ENCODE measurements at places on chromosomes 16 and 17.

- DNase-seq, result no peak
Observed at GRCh38 chr17:64036198-64036922, 15.9 kb upstream of the ICAM2 start.

- DNase-seq, result no peak
Observed at GRCh38 chr16:64159976-64160375, 961.9 kb downstream of the CDH11 start.

- no peak for DNase-seq
Observed at GRCh38 chr16:83198977-83199376, 572.2 kb downstream of the CDH13 start.

- no peak for DNase-seq
Observed at GRCh38 chr16:24677388-24677787, 52.1 kb upstream of the TNRC6A start.

GRCh38 chr16:81237282-81237681, 1.2 kb upstream of the BCO1 start:
- no peak for DNase-seq

GRCh38 chr16:82504836-82505235, 121.9 kb upstream of the CDH13 start:
- no peak for DNase-seq

- no peak for DNase-seq
Observed at GRCh38 chr16:5060073-5060641, 5.6 kb downstream of the C16orf89 start.

DNA sequence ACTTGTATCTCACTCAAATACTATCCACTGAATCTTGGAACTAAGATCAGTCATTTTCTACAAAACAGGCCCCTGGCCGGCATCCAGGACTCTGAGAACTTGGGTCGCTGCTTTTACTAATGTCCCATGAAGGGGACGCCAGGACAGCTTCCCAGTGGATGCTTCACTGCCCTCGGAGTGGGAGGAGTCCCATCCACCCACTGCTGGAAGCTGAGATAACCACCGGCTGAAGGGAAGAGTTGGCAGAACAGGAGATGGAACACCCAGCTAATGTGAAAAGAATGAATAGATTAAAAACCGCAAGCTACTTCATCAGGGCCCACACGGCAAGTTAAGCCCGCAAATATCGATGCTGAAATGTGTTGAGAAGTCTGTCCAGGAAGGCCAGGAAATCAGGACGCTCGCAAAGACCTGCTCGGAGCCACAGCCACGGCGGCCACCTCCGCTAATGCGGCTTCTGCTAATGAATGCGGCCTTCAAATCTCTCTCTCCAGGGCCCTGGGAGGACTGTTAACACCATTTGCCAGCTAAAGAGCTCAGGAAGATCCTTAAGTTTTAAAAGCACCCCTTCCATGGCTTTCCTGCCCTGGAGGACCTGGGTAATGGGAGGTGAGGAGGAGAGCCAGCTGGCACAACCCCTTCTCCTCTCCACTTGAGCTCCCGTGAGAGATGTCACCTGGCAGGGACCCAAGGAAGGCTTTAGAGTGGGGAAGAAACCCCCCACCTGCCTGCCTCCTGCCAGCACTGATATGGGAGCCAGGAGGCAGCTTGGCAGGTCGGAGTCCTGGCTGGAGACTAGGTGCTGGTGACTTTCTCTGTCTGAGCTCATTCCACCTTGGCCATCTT, 226.6 kb upstream of the RPL38 start:
- DNase-seq, result no peak

- no peak for DNase-seq
Observed at GRCh38 chr17:74760404-74761105, 12.1 kb downstream of the NHERF1 start.

GRCh38 chr16:2520784-2521531, 787 bp downstream of the AMDHD2 start:
- no peak for DNase-seq

DNA sequence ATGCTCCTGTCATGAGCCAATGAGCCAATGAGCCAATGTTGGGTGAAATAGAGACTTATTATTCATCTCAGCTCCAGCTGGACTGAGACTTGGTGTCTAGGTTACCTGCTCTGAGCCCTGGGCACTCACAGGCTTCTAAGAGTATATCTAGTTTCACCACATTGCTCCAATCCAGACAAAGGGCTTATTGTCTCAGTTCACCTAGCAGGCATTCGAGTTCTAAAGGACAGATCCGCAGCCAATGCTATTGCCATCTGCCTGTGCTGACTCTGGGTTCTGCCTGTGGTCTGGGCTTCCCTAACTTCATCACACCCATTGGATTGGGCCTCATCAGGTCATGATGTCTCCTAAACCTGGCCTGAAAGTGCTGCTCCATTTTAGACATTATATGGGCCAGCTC, 66.1 kb upstream of the HS3ST4 start:
- no peak for DNase-seq

GRCh38 chr16:11985250-11985649, 8.7 kb downstream of the SNX29 start:
- no peak for DNase-seq

DNA sequence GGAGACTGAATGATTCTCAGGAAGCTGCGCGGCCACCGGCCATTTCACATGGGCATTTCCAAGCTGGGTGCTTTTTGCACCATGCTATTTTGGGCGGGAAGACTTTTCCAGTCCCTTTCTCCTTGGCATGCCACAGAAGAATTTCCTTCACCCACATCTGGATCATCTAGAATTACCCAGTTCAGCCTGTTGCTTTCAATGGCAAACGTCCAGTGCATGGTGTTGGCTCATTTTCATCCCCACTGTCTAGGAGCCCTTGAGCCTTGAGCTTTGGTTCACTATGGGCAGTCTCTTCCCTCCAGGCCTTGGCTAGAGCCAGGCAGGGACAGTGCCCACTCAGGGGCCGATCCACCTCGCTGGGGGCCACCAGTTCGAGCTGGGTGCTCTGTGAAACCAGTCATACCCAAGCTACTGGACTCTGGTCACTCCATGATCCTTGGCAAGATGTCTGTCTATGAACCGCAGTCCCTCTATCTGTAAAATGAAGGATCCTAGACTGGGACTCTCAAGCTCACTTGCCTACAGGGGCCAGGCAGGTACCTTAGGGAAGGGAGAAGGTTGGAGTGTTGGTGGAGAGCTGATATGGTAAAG, 71.1 kb downstream of the CYLD start:
- no peak for DNase-seq

DNA sequence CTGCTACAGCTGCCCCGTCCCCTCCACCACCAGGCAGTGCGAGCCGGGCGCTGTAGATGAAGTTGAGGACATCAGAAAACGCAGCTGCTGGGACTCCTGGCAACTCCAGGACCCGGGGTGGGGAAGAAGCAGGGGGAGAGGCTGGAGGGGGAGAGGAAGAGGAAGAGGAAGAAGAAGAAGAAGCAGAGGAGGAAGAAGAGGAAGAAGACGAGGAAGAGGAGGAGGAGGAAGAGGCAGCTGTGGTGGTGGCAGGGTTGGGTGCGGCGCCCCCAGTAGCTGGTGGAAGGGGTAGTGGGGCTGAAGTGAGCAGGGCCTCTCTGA, 13.2 kb downstream of the ZBTB4 start:
- DNase-seq, result no peak

DNA sequence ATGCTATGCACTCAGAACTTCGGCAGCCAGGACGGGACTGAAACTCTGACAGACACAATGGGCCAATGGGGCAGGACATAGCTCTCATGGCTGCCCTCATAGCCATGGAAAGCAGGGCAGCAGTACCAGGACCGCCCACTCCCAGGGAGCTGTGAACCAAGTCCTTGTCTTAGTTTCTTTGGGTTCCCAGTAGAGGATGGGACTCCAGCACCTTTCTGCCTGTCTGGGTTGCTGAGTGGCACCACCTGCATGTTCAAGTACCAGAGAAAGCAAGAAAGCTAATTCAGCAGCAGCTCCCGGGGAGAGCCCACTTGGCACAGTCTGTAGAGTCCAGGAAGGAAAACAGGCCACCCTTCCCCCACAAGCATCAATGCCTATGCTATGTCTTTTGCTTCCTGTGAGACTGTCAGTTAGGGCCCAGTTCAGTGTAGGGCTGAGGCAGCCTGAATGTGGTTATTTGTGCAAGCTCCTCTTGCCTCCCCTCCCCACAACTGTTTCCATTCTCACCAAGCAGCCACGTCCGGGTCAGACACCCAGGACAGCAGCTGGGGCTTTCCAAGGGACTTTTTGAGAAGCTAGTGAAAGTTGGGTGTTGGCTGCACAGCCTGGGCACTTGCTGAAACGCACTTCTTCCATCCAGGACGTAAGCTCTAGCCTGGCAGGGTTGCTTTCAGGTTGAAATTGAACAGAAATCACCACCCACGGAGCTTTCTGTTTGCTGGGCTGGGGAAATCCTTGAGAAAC, 7.8 kb downstream of the SUPT4H1 start:
- no peak for DNase-seq

DNA sequence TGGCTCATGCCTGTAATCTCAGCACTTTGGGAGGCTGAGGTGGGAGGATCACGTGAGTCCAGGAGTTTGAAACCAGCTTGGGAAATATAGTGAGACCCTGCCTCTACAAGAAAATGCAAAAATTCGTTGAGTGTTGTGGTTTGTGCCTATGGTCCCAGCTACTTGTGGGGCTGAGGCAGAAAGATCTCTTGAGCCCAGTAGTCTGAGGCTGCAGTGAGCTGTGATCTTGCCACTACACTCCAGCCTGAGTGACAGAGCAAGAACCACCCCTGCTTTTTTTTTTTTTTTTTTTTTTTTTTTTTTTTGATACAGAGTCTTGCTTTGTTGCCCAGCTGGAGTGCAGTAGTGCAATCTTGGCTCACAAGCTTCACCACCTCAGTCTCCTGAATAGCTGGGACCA, 34.0 kb downstream of the ITGB3 start:
- DNase-seq, result no peak

GRCh38 chr17:67018471-67019434, 25.6 kb upstream of the CACNG1 start:
- no peak for DNase-seq

GRCh38 chr17:7997186-7997585, 5.2 kb upstream of the GUCY2D start:
- DNase-seq, result no peak

DNA sequence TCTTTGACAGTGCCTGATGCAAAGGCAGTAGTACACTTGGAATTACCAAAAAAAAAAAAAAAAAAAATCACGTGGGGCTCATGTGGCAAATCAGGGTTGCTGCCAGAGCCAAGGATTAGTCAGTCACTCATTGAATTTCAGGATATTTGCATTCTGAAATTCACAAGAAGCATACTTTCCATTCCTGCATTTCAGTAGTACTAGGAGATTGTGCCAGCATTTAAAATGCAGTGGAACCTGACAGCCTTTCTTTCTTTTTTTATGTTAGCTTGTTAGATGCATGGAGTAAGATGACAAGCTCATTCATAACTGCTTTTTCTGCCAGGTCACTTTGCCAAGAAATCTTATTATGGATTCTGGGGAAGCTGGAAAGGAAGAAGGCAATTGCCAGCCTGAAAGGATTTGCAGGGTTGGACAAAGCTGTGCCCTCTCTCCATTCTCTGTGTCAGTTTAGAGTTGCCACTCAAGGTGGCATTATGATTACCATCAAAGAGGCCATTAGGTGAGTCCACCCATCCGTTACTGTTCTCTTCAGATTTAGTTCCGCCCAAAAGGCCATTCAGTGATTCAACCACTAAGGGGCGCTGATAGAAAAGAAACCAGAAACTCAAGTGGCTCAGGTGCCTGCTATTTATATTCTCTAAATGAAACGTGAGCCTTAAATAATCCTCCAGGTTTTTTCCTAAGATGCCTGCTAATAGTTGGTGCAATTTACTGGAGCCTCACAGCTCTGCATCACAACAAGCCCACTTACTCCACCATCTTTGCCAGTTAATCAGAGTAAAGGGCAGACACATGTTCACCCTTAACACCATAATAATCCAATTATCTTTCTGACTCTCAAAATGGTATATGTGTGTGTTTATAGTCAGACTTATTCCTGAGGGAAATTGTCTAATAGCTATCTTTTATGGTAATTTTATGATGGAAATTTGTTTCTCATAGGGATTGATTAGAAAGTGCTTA, 59.0 kb downstream of the TANGO6 start:
- no peak for DNase-seq

DNA sequence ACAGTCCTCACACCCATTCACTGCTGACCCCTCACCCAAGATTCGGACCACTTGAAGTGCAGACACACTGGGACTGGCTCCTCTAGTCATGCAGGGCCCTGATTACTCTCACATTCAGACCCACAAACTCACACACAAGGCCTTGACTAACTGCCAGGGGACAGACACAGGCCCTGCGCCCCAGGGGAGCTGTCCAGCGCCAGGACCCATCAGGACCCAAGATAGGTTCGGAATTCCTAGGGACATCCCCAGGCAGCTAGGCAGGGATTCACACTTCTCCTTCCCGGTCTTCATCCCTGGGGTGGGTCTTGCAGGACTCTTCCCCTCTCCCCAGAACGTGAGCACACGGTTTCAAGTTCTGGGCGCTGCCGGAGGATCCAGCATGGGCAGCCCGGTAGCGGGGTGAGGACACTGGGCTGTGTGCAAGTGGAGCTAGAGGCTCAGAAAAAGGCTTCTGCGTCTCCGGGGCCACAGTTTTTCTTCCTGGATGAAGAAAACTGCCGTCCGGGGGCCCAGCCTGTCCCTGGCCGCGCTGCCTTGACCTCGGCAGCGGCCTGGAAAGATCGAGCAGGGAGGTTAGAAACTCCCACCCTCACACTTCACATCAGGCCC, 1.6 kb downstream of the SEZ6 start:
- no peak for DNase-seq

DNA sequence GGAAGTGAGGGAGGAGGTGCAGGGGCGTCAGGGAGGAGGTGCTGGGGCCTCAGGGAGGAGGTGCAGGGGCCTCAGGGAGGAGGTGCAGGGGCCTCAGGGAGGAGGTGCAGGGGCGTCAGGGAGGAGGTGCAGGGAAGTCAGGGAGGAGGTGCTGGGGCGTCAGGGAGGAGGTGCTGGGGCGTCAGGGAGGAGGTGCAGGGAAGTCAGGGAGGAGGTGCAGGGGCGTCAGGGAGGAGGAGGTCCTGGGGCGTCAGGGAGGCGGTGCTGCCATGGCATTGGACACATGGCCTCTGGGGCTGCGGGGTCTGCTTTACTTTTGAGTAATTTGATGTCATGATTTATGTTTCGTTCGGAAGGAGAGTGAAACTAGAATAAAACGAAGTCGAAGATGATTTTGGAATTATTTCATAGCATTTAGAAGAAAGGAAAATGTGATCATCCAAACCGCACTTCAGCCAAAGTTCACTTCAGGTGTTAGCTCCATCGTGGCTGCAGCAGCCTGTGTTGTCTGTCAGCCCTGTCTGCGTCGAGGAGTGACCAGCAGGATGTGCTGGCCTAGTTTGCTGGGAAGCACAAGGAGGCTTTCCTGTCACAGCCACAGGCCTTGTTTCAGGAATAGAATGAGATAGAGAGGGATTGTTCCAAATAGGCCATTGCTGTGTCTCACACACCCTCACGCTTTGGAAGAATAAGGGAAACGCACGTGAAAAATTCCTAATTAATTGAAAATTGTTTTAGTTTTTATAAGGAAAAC, 42.8 kb downstream of the RAB11FIP3 start:
- DNase-seq, result no peak

DNA sequence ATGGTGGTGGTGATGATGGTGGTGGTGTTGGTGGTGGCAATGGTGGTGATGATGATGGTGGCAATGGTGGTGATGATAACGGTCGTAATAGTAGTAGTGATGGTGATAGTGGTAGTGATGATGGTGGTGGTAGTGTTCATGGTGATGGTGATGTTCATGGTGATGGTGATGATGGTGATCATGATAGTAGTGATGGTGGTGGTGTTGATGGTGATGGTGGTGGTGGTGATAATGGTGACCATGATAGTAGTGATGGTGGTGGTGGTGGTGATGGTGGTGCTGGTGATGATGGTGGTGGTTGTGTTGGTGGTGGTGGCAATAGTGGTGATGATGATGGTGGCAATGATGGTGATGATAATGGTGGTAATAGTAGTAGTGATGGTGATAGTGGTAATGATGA, 68.0 kb downstream of the SOX9 start:
- DNase-seq, result no peak

GRCh38 chr17:37742116-37742761, 2.6 kb downstream of the HNF1B start:
- no peak for DNase-seq

Data from cortex of kidney (tissue), 1 donor.